ENCODE measurements at places on chromosomes 6 and 20.

GRCh38 chr20:46276531-46276930, 31.8 kb downstream of the CDH22 start:
- DNase-seq, result no peak

DNA sequence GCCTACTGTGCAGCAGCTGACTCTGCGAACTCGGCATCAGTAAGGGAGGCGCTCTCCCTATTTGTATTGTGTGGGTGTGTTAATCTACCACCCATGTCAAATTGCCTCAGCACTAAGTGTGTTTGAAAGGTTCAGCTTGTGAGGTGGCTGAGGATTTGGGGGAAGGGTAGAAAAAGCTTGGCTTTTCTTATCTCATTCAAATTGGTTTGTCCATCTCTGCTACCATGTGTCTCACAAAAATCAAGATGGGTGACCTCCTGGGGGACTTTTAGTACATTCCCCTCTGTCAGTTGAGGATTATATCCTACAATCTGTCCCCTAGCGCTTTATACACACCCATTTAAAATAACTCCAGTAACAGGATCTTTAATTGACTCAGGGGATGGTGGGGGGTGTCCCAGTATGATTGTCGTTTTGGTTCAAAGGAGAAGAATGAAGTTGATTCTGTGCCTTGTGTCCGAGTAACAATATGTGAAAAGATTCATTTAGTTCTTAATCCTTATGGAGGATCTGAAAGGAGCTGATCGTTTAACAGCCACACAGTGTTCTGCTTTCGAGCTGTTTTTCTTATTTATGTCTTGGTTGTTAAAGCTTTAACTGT, 609.6 kb downstream of the PKHD1 start:
- DNase-seq, result no peak

GRCh38 chr6:163418311-163419029, 4.0 kb downstream of the QKI start:
- DNase-seq, result no peak

DNA sequence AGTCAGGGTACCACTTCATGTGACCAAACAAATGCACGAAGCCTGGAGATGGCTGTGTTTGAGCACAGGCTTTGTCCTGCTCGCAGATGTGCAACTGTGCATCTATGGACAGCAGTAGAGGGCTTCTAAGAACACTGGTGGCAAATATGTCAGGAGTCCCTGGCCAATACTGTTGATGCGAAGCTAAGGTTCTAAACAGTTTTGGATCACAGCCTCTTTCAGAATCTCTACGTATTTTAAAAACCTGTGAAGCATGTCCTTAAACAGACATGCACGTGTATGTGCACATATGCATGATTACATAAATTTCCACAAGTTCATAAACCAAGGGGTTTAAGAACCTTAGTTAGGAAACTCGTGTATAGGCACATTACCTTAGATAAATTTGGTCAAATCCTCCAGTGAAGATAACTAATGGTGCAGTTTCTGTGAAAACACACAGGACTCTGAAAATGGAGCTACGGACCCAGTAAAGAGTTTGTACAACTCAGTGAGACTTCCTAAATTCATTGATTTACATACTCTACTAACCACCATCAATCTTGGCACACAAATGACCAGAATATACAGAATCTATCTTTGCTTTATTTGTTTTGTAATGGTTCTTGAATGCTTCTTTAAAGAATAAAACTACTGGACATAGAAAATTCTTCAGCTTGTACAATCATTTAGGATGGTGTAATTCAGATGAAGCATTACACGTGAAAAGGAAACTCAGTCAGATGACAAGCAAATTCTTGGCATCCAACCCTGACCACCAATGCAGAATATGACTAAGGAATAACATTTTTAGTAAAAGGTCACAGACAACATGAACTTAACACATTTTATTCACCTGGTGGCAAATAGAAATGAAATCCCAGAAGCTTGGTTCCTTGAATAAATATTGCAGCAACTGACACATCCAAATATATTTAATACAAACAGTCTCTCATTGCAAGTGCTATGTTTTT, 27.4 kb downstream of the KCNQ5 start:
- DNase-seq, result no peak

- no peak for DNase-seq
Measured at GRCh38 chr6:41459738-41460137, 86.4 kb upstream of the FOXP4 start.

DNA sequence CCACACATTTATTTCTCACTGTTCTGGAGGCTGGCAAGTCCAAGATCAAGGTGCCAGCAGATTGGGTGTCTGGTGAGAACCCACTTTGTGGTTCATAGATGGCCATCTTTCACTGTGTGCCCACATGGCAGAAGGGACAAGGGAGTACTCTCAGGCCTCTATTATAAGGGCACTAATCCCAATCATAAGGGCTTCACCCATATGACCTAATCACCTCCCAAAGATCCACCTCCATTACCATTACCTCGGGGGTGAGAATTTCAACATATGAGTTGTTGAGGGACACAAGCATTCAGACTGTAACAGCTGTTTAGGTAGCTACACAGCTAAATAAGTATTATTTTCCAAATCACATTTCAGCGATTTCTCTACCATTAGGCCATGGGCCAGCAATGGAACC, 2.5 kb upstream of the PRND start:
- DNase-seq, result no peak

DNA sequence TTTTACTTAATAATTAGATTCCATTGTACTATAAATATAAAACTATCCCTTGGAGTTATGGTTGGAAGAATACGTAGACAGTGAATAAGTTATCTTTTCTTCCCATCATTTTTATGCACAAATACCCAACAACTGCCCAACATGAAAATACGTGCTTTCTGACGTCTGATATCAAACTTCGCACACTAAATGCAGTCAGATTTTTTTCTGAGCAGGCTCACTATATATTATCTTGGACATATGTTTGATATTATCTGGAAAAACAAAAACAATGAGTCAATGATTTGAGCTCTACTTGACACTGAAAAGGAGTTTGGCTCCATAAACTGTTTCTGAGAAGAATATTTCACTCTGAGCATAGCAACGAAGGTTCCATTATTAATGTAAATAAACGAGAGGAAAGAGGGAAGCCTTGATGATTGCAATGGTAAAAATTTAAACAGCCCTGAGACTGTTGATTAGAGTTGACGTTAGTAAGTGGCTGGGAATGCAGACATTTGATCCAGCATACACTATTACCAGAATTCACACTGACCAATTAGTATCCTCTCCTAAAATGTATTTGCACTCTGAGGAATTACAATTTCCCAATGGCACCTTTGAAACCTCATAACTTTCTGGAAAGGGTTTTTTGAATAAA, 1090.0 kb downstream of the EPHA7 start:
- DNase-seq, result no peak

GRCh38 chr6:42229506-42230119, 12.0 kb upstream of the MRPS10 start:
- DNase-seq, result no peak

DNA sequence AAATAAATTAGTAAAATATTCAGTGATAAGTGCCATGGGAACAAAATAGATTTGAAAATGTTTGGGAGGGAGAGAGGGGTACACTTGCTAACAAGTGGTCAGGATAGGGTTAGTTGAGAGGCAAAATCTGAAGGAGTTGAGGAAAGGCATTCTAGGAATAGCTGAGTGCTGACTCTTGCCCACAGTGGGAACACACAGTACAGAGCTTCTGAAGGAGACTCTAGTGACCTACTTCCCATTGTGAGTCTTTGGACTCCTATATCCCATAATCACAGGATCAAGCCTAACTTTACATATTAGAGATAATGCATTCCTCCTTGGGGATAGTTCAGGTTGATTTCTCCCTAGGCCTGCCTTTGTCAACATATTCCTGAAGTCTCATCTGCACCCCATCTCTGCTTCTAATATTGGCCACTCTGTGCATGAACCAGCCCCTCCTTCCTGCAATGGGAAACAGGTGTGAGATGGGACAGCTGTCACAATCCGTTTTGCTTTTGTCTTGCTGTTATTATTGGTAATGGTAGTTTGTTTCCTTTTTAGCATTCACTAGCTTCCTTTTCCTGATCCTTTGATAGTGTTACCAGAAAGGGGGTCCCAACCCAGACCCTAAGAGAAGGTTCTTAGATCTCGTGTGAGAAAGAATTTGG, 2.6 kb upstream of the TRIM38 start:
- DNase-seq, result no peak

All from T-helper 9 cell (primary cell).